ENCODE measurements at places on chromosomes 11 and 22.

- no peak for DNase-seq
Observed at GRCh38 chr11:58024601-58025091, 965 bp downstream of the OR9Q1 start.

DNA sequence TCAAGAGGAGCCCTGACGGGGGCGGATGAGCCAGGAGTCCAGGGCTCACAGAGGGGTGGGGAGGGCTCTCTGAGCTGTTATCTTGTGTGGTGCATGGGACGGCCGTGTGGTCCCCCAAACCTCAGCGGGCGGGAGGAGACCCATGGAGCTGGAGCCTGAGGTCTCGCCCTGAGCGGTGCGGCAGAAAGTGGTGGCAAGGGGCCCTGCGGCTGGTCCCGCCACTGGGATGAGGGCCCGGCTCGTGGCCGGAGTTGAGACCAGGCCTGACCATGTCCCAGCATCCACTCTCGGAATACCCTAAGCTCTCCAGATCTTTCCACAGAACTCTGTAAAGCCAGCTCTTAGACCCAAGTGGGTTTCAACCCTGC, 22.6 kb upstream of the TTLL12 start:
- no peak for DNase-seq

DNA sequence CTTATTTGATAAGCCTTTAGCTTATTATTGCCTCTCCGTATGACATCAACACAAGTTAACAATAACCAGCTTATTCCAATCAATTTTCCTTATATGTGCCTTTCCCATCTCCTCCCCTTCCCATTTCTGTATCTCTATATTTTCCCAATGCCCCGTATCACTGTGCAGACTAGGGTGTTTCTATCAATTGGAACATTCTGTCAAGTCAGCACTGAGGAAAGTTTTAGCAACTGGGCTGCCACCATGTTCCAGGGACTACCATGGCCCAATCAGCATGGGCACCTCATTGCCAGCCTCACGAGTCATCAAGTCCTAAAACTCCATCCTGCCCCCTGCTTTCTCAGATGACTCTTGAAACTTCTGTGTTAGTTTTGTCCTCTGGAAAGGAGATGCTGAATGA, 973.1 kb upstream of the CNTN5 start:
- no peak for DNase-seq

DNA sequence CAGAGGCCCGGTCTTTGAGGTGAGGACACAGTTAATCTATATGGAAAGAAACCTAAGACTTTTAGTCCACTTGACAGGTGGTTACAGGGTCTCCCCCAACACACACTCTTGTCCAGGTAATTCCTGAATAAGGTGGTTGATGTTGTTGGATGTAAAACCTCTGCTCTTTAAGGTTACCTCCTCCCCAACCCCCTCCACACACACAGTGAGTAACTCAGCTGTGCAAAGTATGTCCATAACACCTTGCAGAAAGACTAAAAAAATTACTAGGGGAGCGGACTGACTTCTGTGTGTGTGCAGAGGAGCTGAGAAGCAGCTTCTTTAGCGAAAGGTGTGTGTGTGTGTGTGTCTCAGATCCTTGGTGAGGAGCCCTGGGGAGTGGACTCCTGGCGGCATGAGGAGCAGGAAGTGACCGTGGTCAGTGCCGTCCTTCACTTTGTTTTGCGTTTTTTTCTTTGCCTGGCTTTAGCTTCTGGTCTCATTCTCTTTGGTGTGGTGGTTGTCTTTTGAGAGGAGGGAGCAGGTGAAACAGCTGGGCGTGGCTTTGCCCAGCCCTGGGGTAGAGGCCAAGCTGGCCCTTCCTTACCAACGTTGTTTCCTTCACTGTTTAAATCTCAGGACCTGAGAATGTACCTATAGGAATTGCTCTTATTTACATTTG, 1.7 kb downstream of the ZBED4 start:
- no peak for DNase-seq

DNA sequence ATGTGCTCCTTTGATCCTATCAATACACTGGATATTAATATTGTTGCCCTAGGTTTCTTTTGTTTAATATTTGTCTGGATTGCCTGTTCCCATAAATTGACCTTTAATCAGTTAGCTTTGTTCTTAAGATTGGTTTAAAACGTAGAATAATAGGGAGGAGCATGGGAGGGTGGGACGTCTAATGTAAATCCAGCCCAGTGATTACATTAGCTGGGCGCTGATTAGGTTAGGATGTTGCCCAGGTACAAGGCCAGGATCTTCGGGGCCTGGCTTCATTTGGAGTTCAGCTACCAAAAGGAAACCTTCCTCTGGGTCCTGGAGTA, at the start of gene SRSF8:
Gene SRSF8, plus strand, starts transcription at position 204 of the 323 bp plus-strand sequence. CDS start 308 bp downstream, outside the sequence.
- DNase-seq = no peak

DNA sequence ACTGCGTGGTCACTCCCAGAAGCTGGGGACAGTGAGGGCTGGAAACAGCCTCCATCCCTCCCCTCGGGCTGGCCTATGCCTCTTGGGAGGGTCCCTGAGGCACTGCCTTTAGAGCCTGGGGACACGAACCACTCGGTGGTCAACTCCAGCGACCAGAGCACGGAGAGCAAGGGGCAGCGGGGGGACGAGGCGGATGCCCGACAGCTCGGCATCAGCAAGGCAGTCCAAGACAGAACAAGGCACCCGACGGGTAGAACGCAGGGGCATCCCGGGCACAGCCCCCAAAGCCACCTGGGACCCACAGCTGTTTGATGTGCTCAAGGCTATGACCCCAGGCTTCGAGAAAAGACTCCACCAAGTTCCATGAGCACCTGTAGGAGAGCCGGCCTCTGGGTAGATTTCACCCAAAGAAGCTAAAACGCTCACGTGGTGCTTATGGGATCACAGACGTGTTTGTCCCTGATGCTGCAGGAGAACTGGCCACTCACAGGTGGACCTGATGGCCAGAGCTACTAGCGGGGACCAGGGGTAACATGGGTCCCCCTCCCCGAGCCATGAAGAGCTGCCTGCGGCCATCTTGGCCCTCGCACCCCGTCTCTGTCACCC, 510 bp upstream of the LSP1 start:
- no peak for DNase-seq

- no peak for DNase-seq
Observed at GRCh38 chr11:85759915-85760314, 51.0 kb downstream of the SYTL2 start.

Measured in WTC11 (cell line).